Keratinocyte (primary cell): ENCODE measurements at places on chromosomes 6 and 20.

GRCh38 chr6:64590965-64591675 lies 955.5 kb downstream of the PHF3 start:
- DNase-seq = no peak

GRCh38 chr6:142721215-142721920 lies 223.6 kb downstream of the HIVEP2 start:
- no peak for DNase-seq

- DNase-seq = no peak
Observed at GRCh38 chr6:43331891-43332290, 23.3 kb upstream of the CRIP3 start.

- DNase-seq = no peak
Observed at GRCh38 chr6:170122651-170123050, 168.2 kb downstream of the DLL1 start.

GRCh38 chr6:168418711-168419121 lies 22.3 kb upstream of the SMOC2 start:
- no peak for DNase-seq

GRCh38 chr20:31819083-31819784 lies at the start of gene MYLK2:
Gene MYLK2, plus strand, starts transcription at chr20:31819356. Its CDS starts 225 bp downstream, at chr20:31819581.
- no peak for DNase-seq

DNA sequence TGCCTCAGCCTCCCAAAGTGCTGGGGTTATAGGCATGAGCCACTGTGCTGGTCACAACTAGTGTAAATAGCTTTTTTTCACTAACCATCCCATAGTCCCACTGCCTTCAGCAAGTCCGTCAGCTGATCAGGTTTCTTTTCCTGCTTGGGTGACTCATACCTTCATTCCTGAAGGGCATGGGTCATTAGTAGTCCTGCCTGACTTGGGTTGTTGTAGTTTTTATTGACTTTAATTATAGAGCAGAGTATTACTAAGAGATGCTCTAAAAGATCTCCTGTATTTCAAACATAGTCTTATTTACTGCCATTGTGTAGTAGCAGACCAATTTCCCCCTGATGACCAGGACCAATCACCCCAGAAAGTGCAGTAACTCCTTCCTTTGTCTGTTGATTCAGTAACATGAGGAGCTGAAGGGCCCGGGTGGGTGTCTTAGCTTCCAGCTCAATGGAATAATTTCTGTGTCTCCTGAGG lies 25.8 kb downstream of the HLA-C start:
- peak; percentile 40 for DNase-seq

DNA sequence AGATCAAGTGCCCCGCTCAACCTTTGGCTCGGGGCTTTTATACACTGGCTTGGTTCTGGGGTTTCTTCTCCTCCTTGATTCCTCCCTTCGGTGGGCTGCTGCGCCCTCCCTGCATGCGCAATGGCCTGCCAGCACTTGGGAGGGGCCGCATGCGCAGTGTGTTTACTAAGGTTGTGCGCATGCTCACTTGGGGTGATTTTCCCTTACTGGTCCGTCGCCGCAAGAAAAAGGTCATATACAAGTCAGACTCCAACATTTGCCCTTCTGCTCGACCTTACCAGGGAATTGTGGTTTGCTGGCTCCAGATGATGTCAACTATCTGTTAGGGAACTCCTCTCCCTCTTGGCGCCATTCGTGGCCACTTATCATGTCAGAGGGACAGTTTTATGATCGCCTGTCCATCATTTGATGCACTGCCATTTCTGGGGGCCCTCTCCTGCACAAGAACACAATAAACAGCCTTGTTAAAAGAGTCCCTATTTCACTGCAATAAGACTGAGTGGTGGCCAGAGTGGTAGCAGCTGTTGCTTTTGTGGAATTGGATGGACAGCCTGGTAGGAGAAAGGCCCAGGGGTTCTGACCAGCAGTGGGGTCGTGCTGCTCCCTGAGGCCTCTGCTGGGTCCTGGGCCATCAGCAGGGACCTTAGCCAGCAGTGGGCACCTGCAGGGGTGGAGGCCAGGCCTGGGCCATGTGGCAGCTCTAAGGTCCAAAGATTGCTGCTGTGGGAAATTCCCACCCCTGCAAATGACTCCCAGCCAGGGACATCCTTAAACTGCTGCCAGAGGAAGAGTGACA lies 2.8 kb upstream of the LBP start:
- no peak for DNase-seq

DNA sequence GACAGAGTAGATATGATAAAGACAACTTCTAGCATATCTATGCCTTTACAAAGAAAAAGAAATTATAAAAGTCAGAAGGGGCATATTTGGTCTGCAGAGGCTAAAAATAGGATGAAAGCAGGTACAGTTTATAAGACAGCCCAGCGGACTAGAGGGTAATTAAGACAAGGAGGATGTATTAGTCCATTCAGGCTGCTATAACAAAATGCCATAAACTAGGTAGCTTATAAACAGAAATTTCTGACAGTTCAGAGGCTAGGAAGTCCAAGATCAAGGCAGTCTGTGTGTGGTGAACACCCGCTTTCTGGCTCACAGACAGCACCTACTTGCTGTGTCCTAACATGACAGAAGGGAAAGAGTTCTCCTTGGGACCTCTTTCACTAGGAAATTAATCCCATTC lies 5.7 kb downstream of the HBS1L start:
- DNase-seq = no peak

DNA sequence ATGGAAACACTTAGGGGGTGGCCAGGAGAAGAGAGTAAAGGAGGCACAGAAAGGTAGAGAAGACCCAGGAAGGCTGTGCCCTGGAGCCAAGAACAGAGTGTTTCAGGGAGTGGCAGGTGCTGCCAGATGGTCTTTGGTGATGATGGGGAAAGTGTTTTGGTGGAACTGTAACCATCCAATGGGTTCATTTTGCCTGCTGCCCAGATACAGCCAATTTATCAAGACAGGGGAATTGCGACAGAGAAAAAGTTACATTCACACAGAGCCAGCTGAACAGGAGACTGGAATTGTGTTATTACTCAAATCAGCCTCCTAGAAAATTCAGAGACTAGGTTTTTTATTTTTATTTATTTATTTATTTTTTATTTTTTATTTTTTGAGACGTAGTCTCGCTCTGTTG lies 5.2 kb downstream of the ZNF341 start:
- no peak for DNase-seq

DNA sequence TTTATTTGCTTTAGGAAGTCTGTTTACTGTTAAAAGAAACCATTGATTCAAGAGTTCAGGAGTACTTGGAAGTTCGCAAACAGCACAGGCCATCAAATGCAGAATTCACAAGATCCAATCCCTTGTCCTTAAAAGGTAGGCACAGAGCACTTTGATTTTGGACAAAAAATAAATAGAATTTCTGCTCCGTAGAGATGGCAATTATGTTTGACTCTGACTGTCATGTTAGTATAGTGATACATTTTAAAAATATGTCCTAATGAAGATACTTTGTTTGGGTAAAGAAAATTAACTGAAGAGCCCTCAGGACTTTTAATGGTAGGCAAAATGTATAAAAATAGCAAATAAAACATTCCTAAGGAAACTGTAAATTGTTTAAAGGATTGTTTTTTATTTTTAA lies 113.1 kb downstream of the JAG1 start:
- no peak for DNase-seq

DNA sequence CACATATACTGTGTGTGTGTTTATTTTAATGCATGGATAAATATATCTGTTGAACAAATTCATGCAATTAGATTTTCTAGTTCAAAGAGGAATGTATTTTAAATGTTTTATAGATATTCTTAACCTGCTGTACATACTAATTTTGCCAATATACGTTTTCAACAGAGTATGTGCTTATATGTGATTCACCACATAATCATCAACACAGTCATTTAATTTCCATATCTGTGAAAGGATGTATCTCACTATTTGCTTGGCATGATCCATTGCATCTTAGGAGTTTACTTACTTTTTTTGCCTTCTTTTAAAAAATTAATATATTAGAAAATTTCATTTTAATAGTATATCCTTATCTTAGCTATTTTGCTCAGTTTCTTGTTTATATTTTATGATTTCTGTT lies 902.3 kb upstream of the CITED2 start:
- no peak for DNase-seq

DNA sequence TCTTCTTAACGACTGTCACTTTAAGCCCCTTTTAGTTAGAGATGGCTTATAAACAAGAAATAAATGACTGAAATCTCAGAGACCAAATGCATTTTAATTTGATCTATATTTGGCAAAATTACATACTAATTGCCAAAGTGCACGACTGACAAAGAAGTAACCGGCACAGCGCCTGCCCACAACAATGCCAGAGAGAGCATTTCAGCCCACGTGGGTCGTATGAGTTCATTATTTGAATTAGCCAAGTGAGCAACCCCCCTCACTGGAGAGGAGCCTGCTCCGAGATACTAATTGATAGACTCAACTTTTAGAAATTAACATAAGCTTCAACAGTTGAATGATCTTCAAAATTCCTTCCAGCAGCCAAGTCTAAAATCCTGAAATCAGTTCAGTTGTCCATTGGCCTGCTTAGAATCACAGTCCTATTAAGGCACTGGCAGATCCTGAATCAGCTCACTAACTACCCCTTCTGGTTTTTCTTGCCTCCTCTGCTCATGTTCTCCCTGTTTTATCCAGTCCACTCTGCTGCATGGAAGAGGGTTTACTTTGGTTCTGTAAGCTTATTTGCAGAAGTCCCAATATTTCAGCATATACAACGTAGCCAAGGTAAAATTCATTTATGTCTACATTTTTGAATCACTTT lies 519.1 kb upstream of the AGPAT4 start:
- DNase-seq = no peak

DNA sequence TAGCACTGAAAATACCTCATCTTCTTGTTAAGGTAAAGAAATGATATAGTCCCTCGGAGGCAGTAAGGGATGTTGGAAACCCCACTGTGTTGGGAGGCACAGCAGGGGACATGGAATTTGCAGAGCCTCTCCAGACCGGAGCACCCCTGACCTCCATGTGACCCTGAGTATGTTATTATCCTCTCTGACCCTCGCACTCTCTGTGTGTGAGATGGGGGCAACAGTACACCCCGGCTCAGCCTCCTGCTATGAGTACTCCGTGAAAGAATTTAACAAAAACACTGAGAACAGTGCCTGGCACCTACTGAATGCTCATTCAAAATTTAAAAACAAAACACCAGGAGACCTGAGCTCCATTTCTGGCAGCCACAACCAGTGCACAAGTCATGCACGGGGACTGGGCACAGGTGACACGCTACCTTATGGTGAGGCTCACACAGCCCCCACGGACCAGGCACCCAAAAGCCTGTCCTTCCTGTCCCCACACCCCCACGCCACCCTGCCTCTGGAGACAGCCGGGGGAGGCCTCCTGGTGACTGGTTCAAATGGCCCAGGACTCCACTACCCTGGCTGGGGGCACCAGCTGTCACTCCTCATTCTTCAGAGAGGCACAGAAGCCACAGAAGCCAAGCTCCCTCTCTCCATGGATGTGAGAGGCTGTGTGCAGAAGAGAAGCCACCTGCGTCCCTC lies 6.1 kb downstream of the NINL start:
- DNase-seq = no peak

DNA sequence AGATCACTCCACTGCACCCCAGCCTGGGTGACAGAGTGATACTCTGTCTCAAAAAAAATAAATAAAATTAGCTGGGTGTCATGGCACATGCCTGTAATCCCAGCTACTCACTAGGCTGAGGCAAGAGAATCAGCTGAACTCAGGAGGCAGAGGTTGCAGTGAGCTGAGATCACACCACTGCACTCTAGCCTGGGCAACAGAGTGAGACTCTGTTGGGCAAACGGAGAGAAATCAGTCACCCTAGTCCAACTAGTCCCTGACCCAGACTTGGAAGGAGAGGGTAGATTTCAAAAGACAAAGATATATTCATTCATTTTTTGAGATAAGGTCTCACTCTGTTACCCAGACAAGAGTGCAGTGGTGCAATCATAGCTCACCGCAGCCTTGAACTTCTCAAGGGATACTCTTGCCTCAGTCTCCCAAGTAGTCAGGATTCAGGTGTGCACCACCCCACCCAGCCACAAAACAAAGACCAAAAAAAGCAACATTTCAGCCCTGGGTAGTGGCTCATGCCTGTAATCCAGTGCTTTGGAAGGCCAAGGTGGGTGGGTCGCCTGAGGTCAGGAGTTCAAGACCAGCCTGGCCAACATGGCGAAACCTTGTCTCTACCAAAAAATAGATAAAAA lies 26.2 kb upstream of the NCOA3 start:
- no peak for DNase-seq

DNA sequence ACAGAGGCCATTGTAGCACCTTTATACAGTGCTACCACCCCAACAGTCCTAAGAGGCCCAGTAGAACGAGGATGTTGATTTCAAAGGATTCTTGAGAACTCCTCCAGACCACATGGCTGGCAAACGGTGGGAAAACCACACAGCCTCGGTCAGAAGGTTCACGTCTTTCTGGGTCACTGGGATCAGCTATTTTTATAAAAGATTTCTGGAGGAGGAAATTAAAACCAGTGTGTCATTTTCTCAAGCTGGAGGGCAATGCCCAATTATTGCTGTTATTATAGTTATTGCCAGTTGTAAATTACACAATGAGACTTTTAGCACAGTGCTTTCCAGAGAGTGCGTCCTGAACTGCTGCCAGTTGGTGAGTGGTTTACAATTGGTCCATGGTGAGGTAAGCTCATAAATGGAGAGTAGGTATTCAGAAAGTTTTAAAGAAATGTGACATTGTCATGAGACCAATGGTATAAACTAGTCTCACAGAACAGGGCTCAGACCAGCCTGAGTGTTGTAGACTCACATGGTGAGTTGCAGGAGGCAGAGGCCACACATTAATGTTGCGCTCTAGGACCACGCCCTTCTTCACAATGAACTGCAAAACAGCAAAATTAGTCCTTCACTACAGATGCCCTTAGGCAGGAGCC lies 8.4 kb upstream of the PPP1R14C start:
- no peak for DNase-seq

GRCh38 chr6:137547186-137547585 lies 53.0 kb upstream of the OLIG3 start:
- no peak for DNase-seq
